ENCODE measurements at places on chromosomes 5 and 9.

DNA sequence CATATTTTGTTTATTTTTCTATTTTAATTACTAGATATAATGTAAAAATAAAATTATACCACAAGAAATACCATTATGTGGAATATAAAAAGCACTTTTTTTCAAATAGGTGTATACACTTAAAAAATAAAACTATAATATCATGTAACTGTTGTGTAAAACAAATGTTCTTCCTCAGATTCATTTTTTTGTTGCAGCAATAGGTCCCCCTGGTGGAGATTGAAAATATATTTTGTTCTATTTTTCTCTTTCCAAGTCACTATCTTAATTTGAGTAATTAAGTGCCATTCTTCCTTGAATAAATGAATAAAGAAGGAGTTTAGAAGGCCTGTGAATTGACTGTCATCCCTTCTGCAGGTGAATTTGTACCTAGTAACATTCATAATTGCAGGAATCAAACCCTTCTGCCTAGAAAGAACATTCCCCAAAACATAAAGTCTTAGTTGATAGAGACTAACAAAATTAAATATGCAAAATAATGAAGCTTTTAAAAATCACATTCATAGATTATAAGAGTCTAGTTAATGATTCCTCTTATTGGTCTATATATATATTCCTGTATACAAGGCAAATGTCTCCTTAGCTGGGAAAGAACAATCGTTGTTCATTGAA is 23.4 kb downstream of the CETN3 start:
- DNase-seq: no peak

DNA sequence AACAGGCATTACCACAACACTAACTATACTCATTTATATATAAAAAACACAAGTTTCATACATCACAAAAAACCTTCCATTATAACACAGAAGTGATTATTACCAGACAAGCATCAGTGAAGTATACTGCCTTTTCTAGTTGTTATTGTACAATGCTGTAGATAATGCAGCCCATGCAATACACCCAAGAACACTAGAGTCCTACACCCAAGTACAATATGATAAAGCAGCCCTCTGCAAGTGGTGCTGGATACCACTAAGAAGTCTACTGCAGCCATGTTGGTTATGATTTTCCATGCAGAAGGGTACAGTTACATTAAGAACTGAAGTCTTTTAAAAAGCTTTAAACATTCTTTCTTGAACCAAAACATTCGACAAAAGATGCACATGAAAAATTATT is 10.3 kb downstream of the ZFAND5 start:
- DNase-seq: no peak

- DNase-seq: no peak
Observed at GRCh38 chr5:59474324-59474723, 419.2 kb downstream of the PDE4D start.

DNA sequence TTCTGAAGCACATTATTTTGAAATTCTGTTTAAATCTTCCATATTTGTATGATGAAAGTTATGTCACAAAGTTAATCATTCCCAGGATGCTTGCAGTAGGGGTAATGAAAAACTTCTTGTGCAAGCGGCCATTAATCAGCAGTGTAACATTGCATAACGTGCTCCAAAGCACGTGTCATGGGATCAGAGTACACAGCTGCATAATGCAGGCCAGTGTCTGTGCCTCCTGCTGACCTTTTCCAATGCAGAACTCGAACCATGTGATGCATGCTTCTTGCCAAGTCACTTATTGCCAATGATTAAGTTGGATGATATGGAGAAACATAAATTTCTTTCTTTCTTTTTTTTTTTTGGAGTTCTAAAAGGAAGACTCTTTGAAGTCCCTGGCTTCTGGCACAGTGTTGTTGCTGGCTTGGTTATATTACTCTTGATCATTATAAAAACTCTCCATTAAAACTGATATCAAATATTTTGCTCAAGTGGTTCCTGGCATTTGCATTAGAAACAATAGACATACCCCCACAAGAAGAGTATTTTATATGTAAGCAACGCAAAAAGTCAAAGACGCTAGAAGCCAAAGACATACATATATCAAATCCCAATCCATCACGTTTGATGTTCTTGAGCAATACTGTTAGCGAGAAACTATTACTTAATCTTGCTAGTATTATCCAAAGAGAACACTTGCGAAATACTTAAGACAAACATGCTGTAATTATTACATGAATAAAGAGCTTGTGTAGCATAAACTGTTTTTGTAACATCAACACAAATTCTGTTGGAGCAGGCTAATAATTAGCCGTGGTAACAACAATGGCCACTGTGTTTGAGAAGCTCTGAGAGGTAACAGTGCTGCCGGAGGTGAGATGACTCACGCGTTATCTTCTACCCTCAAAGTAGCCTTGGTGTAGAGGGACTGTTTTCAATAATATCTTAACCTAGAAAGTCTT is 164.2 kb downstream of the AUH start:
- no peak for DNase-seq

DNA sequence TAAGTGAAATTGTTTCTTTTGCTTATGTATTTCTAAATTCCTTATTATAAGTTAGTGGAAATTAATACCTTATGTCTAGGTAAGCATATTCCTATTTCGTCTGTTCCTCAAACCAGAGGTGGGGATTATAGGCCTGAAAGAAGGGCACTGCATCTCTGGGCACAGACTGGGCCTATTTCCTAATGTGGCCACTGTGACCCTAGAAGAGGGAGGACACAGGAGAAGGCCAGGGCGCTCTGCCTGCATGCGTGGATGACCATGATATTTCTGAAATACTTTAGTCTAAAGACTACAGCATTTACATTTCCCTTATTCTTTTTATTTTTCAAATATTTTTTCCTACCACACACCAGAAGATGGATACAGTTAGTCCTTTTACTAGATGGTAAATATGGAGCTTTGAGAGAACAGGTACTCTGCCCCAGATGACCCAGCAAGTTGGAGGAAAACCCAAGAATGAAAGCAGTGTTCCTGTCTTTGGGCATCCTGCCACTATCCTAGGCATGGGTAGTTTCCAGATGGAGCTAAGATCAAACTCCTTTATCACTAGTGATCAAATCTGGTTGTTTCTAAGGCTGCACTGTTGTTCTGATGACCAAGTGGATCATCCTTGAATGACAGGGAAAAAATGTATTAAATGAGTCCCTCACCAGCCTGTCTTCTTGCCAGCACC is 27.8 kb downstream of the RUSC2 start:
- DNase-seq: no peak

- no peak for DNase-seq
Observed at GRCh38 chr5:107875833-107876232, 205.1 kb upstream of the EFNA5 start.

DNA sequence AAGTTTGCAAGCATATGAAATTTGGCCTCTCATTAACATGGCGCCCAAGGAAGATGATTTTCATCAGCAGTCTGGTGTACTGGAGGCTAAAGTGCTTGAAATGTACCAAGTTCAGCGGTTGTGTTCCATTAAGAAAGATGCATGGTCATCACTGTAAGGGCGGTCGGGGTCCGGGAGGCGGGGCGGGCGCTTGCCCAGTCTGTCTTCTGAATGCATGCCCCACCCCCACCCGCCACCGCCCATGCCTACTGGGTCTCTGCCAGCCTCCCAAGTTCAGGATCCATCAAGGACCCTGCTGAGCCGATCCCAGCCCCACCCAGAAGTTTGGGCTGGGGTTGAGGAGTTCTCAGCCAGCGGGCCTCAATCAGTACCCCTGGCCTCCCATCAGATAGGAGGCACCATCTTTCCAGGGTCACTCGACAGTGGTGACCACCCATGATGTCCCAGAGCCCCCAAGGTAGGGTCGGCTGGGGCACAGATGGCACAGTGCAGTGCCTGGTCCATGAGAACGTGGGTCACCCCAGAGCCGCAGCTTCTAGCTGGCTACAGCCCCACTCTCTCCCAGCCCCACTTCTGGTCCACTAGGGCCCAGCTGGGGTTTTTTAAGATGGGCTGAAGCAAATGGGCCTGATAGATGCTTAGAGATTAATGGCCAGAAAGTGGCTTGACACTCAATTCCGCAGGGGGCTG is 24.4 kb upstream of the PRDM12 start:
- DNase-seq: no peak

GRCh38 chr5:149870697-149871096 is 73.9 kb downstream of the PDE6A start:
- no peak for DNase-seq

GRCh38 chr9:96660692-96661248 is 5.7 kb upstream of the PRXL2C start:
- no peak for DNase-seq

- DNase-seq: no peak
Observed at GRCh38 chr5:86679949-86680348, 62.2 kb downstream of the COX7C start.

- DNase-seq: no peak
Observed at GRCh38 chr9:133991214-133991921, 756 bp downstream of the VAV2 start.

DNA sequence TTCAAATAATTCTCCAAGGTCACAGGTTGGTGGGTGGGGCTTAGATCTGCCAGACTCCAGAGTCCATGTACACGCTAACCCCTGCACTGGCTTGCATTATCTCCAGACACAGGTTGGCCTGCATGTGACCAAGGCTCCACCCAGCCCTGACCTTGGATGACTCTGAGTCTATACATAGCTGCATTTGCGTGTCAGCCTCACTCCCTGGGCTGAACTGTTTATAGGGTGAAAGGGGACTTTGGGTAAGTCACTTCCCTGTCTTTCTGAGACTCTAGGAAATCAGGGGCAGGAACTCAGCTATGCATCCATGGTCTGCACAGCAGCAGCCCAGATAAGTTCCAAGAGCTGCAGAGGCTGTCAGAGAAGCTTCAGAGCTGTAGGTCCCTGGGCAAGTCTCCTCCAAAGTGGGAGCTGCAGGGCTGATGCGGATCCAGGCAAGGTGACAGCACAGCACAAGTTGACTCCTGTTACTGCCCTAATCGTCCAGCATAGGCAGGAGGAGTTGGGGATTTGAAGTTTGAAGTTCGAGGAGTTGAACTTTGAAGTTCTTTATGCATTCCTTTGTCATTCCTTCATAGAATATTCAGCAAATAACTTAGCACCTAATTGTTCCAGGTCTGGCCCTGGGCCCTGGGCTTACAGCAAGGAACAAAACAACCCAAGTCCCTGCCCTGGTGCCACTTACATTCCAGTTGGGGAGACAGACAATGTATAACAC is 53.4 kb downstream of the SLC22A5 start:
- DNase-seq: no peak

- no peak for DNase-seq
Observed at GRCh38 chr9:130290291-130291181, 25.0 kb downstream of the HMCN2 start.

DNA sequence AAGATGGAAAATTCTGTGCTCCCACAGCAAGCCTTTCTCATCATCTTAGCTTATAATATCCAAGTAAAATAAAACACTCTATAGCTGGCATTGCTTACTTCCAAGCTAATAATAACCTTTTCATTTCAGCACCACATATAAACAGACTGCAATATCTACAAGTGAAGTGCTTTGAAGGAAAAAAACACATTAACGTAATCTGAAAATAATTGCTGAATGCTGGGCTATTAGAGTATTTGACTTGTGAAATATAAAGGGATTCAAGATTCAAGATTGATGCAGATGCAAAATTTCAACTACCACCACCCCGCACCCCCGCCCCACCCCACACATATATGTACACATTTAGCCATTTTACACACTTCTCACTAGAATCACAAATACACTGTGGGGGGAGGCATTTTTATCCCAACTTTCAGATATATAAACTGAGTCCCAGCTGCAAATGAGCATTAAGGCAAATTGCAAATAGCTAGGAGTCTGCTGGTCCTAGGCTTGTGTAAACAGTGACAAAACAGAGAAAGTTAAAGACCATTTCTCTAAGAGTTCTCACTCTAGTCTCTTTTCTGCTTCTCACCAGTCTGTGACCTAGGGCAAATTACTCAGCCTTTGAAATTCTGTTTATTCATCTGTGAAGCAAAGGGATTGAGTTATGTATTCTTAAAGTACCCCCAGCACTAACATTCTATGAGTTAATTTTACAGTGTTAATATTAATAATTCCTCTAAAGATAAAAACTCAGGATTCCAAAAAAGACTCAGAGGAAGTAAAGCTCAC is 489.4 kb downstream of the PRELID2 start:
- no peak for DNase-seq

DNA sequence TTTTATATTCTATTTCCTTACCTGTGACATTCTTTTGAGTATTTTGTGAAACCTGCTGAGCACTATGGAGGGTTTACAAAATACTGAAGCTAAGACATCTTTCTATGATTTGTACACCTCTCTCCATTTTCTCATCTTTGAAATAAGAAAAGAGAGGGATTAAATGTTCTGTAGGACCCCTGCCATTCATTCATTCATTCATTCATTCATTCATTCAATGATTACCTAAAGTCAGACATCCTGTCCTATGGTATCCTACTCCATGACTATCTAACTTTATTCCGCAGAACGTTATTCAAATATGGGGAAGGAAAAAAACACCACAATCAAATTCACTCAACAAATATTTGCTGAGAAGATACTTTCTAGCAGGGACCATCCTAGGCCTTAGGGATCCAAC is 51.4 kb downstream of the AP3B1 start:
- no peak for DNase-seq

DNA sequence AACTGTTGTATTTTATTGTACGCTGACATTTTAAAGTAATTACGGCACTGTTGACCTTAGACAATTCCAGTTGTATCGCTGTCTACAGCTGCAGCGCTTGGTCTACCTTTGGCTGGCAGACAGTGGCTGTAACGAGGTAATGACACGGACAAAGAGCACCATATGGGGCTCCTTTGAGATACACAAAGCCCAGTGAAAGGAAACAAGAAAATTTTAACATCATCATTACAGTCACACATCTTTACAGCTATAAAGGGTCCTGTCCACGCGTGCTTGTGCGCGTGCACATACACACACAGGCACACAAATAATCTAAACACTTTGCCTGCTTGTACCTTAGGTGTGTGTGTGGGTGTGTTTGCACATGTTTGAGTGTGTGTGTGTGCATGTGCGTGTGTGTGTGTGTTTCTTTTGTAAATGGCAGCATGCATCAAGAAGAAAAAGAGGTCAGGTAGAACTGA is 946.0 kb downstream of the NR2F1-AS1 start:
- no peak for DNase-seq

Measured in type B pancreatic cell (in vitro differentiated cells).